GM06990 (cell line): ENCODE measurements at places on chromosomes 5 and 9.
A peak's percentile ranks its signal among the peaks of the same experiment; 100 is the strongest.

- DNase-seq, result no peak
Observed at GRCh38 chr5:94407023-94407422, 211.4 kb downstream of the KIAA0825 start.

- no peak for DNase-seq
Observed at GRCh38 chr5:78761840-78762239, 113.3 kb upstream of the LHFPL2 start.

GRCh38 chr5:54882841-54883240 lies 102.6 kb downstream of the ESM1 start:
- no peak for DNase-seq

DNA sequence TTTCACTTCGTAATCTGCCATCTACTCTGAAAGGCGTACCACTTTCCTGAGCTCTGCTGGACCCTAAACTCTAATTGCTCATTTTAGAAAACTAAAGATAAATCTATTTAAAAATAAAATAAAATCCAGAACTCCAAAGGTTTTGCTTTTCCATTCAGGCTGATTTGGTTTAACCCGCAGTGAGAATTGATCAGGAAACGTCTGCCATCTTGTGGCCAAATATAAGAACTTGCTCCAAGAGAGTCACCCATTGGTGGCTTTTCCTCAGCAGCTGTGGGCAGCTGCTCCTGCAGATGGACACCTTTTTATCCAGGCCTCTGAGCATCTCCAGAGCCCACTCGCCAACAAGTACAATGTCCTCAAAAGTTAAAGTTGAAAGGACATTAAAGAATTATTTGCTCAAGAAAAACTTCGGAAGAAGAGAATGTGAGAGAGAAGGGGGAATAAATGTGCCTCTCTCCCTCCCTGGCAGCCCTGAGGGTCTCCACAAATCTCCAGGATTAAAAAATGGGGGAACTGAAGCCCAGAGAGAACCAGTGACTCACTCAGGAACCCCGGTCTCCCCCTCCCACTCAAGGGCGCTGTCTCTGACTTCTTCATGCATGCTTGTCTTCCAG lies 4.1 kb downstream of the SAXO1 start:
- no peak for DNase-seq

DNA sequence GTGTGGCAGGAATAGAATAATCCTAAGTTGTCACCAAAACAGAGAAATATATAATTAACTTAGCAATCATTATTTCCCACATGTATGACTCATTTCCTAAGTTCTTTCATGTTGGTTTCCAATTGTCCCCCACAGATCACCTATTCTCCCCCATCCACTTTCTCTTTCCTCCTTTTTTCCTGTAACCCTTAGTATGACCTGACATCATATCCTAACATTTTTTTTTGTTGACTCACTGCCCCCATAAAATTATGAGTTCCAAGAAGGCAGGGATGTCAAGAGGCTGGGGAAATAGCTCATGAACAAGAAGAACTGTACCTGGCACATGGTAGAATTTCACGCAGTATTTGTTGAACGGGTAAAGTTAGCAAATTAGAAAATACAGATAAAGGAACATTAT lies 186.7 kb downstream of the DCP2 start:
- no peak for DNase-seq

DNA sequence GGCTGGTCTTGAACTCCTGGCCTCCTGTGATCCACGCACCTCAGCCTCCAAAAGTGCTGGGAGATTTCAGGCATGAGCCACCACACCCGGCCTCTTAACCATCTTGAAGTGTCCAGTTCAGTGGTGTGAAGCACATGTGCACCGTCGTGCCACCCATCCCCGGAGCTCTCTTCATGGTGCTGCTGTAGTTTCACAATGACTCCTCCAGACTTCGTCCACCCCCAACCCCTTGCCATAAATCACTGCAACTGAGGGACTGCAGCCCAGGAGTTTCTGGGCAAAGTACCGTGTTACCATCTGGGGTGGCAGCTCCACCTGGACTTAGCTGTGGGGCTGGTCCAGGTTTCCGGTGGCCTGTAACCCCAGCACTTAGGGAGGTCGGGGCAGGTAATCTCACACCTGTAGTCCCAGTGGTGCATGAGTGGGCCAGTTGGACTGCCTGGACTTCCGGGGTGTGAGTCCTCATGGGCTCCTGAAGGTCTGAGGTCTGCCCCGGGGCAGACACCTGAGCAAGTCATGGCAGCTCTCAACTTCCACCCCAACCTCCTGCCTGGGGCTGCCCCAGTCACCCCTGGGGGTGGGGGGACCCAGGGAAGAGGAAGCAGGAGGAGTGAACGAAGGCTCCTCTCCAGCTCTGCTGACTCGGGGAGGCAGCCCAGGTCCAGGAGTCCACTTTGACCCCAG lies 6.6 kb upstream of the N4BP3 start:
- DNase-seq, result peak; percentile 54

- no peak for DNase-seq
Observed at GRCh38 chr9:34634551-34635248, 2.9 kb downstream of the SIGMAR1 start.

- DNase-seq, result no peak
Observed at GRCh38 chr5:93151896-93152295, 429.1 kb downstream of the NR2F1-AS1 start.

DNA sequence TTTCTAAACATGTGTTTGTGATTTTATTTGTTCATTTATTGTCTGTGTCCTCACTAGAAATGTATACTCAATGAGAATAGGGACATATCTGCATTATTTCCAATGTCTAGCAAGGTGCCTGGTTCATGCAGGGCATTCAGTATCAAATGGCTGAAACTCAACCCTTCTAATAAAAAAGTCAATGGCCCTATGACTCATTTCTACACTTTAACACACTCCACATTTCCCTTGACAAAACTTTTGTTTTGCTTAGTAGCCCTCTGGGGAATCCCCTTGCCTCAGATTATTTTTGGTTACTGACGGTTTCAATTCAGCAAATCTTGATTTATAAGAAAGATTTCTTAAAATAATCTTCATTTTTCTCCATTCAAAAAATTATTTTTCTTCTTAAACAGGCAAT lies 206.0 kb upstream of the DMRTA1 start:
- DNase-seq, result no peak

GRCh38 chr5:55564721-55565120 lies 30.0 kb upstream of the PLPP1 start:
- peak; percentile 32 for DNase-seq

DNA sequence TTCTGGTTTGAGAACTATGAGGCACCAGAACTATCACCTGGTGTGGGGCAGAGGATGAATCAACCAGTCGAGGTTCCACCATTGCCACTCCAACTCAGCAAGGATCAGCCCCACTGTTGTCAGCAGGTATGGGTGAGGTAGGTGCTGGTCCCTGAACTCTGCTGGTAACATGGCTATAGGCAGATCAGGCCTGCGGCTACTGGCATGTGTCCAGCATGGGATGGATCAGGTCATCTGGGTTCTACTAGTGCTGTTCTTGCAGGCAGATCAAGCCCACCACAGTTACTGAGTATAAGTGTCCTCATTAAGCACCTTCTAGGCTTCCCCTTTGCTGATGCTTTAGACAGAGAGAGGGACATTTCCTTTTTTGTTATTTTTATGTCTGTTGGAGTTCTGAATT lies 71.7 kb downstream of the GABRA6 start:
- DNase-seq, result no peak

DNA sequence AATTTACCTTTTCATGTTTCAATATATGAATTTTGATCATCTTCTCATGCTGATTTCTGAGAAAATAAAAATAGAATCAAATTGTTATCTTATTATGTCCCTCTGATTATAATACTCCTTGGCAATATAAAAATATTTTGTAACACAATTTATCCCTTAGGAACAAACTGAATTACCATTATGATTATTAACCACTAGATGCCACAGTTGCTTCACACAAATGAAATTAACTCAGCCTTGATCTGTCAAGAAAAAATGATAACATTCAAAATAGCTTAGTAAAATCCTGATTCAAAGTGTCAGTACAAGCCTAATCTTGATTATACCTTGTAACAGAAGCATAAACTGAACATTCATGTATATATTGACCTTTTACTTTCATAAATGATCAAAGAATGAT lies 4.8 kb upstream of the CHSY3 start:
- no peak for DNase-seq

DNA sequence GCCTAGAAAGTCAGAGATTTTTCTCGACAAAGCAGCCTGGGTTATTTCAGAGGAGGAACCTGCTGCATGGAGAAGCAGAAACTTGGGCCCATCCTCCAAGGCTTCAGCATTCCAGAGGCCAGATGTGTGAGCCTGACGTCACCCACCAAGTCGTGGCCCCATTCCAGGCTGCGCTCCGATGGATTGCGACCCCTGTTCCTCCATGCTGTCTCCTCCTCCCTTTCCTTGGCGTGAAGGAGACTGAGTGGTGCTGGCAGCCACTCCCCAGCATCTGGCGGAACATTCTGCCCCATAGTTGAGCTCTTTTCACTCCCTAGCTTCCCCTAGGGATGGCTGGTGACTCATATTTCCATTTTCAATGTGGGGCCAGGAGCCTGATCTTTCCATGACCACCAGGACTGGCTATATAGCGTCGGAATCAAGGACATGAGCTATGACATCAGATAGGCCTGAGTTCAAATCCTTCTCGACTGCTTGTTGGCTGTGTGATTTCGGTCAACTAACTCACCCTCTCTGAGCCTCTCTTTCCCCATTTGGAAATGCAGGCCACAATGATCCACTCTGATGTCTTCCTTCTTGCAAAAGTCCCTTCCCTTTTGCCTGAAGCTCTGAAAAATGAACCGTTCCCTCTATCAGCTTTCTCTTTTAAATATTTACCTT lies 24.5 kb upstream of the DUSP1 start:
- no peak for DNase-seq

GRCh38 chr9:137493364-137494103 lies 34.4 kb upstream of the NSMF start:
- no peak for DNase-seq

DNA sequence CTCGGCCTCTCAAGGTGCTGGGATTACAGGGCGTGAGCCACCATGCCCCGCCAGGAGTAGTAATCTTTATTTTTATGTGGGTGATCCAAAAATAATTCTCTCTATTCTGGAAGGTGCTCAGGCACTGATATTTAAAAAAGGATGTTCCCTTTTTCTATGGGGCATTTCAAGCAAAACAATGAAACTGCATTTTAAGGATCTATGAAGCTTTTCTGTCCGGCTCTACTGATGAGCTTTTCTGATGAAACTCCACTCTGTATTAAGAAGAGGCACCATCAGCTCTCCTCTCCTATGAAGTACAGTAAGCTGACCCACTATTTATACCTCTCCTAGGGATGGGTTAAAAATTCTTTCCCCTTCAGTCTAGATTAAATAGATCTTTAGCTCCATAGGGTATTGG lies 7.4 kb downstream of the ADAM19 start:
- DNase-seq, result no peak

- no peak for DNase-seq
Observed at GRCh38 chr5:67792891-67793290, 422.7 kb upstream of the PIK3R1 start.

DNA sequence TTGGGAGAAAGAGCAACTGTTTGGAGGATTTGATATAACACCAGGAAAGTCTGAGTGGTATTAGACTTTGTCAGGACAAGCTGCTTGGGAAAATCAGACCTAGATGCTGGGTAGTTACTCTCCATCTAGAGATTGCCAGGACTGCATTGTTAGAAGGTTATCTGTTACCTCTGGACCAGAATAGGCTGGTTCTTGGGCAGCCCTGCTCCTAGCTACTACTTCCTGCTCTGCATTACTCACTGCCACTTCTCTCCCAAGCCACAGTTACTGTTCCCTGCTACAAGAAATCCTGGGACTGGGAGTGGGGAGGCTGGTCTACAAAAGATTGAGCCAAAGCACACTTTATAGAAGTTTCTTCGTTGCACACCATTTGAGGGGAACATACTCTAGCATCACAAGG lies 95.5 kb upstream of the KCNN2 start:
- DNase-seq, result no peak

DNA sequence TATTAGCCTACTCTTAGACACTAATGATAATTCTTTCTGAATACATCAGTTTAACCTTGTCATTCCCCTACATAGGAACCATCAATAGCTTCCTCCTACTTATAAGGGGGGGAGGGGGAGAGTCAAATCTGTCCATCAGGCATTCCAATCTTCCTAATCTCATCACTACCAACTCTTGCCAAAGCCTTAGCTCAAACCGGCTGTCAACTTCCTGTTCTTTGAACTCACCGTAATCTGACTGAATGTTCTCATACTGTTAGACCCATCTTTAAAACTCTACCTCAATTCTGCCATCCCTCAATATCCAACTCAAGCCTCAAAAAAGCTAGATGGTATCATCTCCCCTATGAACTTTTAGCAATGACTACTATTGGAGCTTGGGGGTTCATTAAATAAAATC lies 41.9 kb upstream of the RNF38 start:
- no peak for DNase-seq

- DNase-seq, result no peak
Observed at GRCh38 chr5:80672140-80672736, 17.5 kb upstream of the DHFR start.

- peak; percentile 23 for DNase-seq
Observed at GRCh38 chr5:142222866-142223558, 101.8 kb downstream of the SPRY4 start.

DNA sequence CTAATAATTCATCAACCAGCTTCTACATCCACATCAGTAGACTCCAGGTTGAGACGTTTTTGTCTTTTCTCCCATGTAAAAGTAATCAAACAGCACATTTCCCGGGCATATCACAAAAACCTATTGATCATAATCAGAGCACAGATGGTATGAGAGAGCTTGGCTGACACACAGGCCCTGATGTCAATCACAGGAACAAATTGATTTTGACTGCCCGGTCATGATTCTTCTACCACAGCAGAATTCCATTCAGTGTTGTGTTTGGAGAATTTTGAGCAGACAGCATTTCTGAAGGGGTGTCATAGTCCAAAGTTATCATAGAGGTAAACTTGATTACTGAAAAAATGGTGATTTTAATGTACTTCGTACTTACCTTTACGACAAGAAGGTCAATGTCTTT lies 351.1 kb downstream of the ZSWIM6 start:
- DNase-seq, result no peak

DNA sequence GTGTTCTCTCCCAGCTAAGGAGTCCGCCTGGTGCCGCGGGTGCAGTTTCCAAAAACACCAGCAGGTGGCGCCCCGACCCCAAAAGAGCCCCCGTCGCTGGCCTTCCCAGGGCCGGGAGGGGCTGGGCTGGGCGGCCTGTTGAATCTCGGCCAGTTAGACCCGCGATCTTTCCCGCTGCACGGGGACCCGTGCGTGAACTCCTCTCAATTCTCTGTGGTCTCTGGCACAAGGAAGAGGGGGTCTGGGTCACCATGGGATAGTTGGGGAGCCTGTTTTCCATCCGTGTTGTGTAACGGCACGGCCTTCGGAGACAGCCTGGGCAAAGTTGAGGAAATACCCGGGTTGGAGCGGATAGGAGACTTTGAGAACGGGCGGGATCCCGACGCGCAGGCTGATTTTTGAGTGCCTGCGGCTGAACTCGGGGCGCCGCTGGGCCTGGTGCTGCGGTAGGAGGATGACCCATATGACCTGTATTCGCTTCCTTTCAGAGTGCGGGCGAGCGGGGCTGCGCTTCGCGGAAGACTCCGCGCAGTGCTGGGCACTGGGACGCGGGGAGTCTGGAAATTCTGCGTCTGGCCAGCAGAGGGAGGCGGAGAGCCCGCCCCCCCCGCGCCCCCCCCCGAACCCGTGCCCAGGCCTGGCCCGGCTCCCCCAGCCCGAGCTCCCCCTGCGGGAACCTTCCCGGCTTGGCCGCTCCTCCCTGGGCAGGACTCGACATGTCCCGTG lies 7.9 kb upstream of the PSD2 start:
- peak; percentile 85 for DNase-seq
